Esophagus muscularis mucosa (tissue), 4 donors: ENCODE measurements at places on chromosomes 1 and 21.
A peak's percentile ranks its signal among the peaks of the same experiment; 100 is the strongest.

- peaks cover 57% of the 10 kb centered on the region for H3K27me3 ChIP-seq
- H3K4me3 ChIP-seq = no peak overlapping the region
- H3K4me1 ChIP-seq = peaks cover under 1% of the 10 kb centered on the region
- H3K36me3 ChIP-seq = no peaks in the 10 kb centered on the region
- no peak for DNase-seq
These were observed 34.8 kb upstream of the SLC19A1 start for GRCh38 chr21:45576838-45577737.

DNA sequence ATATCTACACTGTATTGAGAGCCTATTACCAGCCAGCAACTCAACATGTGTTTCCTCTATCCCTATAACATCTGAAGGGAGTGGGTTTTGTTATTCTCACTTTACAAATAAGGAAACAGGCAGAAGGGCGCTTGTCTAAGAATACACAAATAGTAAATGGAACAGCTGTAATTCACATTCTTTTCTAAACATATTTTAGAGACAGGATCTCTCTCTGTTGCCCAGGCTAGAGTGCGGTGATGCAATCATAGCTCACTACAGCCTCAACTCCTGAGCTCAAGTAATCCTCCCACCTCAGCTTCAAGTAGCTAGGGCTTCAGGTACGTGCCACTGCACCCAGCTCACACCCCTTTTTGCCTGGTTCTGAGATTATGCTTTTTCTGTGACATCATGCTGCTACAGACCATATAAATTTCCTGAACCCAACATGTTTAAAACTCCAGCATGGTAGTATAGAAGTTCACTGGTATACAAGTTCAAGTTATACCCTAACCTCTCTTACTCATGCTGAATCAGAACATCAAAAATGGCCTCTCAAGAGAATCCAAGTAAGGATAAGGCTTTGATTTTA is 8.6 kb upstream of the TACSTD2 start:
- H3K4me3 ChIP-seq = no peak overlapping the region
- peaks cover 42% of the 10 kb centered on the region for H3K4me1 ChIP-seq
- no peak for DNase-seq
- H3K27ac ChIP-seq = peak overlapping the region; percentile 71
- no peaks in the 10 kb centered on the region for H3K36me3 ChIP-seq
- H3K27me3 ChIP-seq = no peaks in the 10 kb centered on the region

- no peak overlapping the region for H3K4me3 ChIP-seq
- DNase-seq = no peak
- no peaks in the 10 kb centered on the region for H3K4me1 ChIP-seq
These were observed 471.2 kb upstream of the RUNX1 start for GRCh38 chr21:35520302-35520701.

GRCh38 chr21:31222142-31222541 is 121.9 kb downstream of the TIAM1 start:
- H3K4me1 ChIP-seq = peaks cover 4% of the 10 kb centered on the region
- no peak overlapping the region for H3K4me3 ChIP-seq
- H3K36me3 ChIP-seq = no peaks in the 10 kb centered on the region

DNA sequence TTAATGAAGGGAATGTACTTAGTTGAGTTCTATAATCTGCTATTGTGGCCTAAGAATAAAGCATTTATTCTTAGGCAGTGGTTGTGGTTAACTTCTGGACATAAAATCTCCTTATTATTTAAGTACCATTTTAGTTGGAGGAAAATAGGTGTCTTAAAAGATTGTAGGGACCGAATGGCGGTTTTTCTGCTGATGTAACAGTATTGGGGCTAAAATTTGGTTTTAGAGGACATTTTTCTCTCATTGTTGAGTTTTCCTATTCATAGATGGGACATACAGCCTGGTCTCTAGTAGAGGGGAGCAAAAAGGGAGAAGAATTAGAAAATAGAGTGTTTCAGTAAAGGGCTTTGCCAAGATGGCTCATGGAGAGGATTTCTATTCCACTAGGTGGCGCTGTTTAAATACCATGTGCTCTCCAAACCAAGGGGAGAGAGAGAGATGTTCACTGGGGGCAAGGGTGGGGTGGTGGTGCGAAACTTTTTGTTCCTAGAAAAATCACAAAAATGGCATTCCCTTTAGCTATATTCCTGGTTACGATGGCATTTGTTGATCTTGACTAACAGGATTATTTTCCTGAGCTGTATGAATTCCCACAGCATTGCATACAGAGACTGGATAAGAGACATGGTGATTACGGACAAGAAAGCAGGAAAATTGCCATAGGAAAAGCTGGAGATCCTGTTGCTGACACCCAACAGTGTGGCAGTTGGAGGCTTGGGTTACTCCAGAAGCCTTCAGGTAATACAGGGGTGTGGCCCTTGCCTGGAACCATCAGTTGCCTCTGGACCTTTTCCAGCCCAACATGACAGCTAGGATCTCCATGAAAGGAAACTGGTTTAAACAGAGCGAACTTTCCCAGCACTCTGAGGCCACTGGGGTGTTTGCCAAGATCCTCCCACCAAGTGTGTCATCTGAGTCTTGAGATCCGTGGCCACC is 18.2 kb upstream of the FCGR2A start:
- no peaks in the 10 kb centered on the region for H3K27me3 ChIP-seq
- H3K4me3 ChIP-seq = no peak overlapping the region
- no peak for DNase-seq
- H3K4me1 ChIP-seq = no peaks in the 10 kb centered on the region
- H3K27ac ChIP-seq = no peak overlapping the region

DNA sequence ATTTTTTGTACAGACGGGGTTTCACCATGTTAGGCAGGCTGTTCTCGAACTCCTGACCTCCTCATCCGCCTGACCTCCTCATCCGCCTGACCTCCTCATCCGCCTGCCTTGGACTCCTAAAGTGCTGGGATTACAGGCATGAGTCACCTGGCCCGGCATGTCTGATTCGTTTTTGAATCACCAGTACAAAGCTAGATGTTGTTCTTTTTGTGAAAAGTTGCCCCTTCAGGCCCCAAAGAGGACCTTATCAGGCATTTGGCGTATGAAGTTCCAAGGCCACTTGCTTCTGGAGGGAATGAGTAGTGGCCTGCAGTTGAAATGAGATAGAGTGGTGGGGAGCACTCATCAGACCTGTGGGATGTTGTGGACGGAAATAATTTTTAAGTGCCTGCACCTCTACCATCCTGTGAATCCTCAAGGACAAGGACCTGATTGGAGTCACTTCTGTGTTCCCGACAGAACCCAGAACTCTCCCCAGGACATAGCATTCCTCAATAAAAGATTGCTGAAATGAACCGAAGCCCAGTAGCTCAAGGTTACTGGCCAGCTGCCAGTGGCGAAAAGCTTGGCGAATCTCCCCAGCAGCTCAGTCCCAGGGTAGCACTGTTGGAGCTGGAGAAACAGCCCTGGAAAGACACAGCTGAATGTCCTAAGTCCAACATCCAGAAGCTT is 50.1 kb downstream of the NDUFS5 start:
- no peak for DNase-seq
- peaks cover 24% of the 10 kb centered on the region for H3K4me1 ChIP-seq
- H3K27ac ChIP-seq = peak overlapping the region; percentile 54
- H3K36me3 ChIP-seq = no peaks in the 10 kb centered on the region
- H3K27me3 ChIP-seq = peaks cover 5% of the 10 kb centered on the region

- no peaks in the 10 kb centered on the region for H3K4me1 ChIP-seq
- DNase-seq = no peak
- H3K4me3 ChIP-seq = no peak overlapping the region
- no peaks in the 10 kb centered on the region for H3K27me3 ChIP-seq
These were observed 809.3 kb downstream of the NCAM2 start for GRCh38 chr21:21807598-21807903.

DNA sequence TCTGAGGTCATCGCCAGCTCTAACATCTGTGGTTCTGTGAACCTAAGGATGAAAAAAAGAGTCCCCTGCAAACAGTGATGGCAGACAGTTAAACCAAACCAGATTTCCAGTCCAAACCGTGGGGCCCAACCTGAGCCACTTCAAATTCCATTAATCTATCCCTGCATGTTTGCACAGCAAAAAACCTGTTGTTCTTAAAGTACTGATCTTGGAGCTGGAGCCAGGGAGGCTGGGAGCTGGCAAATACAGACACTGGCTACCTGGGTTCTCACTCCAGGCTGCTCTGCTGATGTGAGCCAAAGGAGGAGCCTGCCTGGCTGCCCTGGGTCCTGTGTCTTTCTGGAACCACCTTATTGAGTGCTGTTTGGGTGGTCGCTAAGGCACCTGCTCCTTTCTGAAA is 16.4 kb downstream of the LDLRAD1 start:
- H3K4me1 ChIP-seq = no peaks in the 10 kb centered on the region
- DNase-seq = peak; percentile 80
- H3K36me3 ChIP-seq = no peaks in the 10 kb centered on the region
- no peaks in the 10 kb centered on the region for H3K27me3 ChIP-seq
- H3K4me3 ChIP-seq = no peak overlapping the region
- no peak overlapping the region for H3K27ac ChIP-seq

DNA sequence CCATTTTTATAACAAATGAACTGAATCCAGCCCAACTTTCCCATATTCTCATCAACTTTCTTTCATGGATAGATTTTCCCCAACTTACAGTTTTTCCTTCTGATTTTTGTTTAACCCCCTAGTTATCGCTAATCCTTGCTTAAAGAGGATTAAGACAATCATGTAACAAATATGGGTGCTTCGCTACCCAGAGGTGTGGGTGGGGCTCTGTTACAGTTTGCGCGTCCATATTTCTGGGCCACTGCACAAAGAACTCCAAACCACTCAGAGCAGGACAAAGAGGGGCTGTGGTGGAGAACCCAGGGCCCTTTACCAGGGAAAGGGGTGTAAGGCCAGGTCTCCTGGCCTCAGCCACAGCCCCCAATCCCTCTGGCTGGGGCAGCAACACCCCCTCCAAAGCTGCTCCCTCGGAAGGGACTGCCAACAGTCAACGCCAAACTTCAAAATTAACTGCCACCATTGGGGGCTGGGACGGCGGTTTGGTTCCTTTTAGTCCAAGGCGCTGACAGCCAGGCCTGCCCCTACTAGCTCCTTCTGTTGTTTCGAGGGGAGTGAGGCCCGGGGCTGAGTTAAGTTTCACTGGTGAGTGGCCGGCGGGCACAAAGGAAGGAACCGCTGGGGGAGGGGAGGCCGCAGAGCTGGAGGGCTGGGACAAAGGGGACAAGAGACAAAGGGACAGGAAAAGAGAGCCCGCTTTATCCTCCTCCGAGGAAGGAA is 27.9 kb downstream of the SSBP3 start:
- no peak for DNase-seq
- peaks cover 67% of the 10 kb centered on the region for H3K4me1 ChIP-seq
- no peak overlapping the region for H3K27ac ChIP-seq

DNA sequence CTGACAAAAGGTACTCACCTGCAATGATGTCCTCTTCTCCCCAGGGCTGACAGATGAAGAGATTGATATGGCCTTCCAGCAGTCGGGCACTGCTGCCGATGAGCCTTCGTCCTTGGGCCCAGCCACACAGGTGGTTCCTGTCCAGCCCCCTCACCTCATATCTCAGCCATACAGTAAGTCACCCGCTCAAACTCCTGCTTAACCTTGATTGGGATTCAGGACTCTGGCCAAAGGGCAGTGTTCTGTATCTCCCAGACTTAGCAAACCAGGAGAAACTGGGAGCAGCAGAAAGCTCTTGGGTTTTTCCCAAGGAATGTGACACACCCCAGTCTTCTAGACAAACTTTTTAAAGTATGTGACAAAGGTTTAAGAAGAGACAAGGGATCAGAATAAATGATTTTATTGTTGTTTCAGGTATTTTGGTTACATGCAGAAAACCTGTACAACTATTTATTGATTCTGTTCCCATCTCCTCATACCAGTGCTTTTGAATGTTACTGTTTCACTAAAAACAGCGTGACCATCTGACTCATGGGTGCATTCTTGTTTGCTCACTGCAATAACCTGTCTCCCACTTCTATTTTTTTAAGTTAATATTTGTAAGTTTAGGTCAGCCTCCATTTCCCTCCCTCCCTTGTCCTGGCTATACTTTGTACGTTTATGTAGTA is 124.6 kb downstream of the PEX14 start:
- no peaks in the 10 kb centered on the region for H3K27me3 ChIP-seq
- no peaks in the 10 kb centered on the region for H3K4me1 ChIP-seq
- no peak overlapping the region for H3K4me3 ChIP-seq
- no peak overlapping the region for H3K27ac ChIP-seq
- no peak for DNase-seq
- H3K36me3 ChIP-seq = no peaks in the 10 kb centered on the region

DNA sequence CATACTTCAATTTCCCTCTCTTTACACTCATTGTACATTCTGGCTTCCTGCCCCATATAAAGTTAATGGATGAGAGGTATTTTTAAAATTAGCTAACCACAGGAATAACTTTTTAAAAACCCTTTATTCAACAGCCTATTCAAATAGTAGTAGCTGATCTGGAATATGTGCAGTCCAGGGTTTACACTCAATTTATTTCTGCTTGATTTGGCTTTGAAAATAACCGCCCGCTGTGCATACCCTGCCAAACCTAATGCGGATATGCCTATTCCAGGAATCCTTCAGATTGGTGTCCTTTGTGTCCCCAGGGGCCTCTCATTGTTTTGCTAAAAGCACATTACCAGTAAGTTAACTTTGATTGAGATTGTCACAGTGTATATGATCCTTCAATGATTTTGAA is 1686.2 kb downstream of the PLA2G4A start:
- H3K27me3 ChIP-seq = no peaks in the 10 kb centered on the region
- H3K36me3 ChIP-seq = no peaks in the 10 kb centered on the region
- H3K27ac ChIP-seq = no peak overlapping the region
- no peak for DNase-seq
- no peak overlapping the region for H3K4me3 ChIP-seq

- no peak for DNase-seq
- H3K4me3 ChIP-seq = no peak overlapping the region
- no peak overlapping the region for H3K27ac ChIP-seq
- H3K27me3 ChIP-seq = no peaks in the 10 kb centered on the region
- no peaks in the 10 kb centered on the region for H3K36me3 ChIP-seq
These were observed 88.1 kb upstream of the HIVEP3 start for GRCh38 chr1:42006836-42007235.

- H3K4me1 ChIP-seq = peaks cover 4% of the 10 kb centered on the region
These were observed 36.3 kb downstream of the PRDM16 start for GRCh38 chr1:3105167-3105863.

GRCh38 chr1:199182186-199182843 is 543.5 kb downstream of the PTPRC start:
- no peak overlapping the region for H3K27ac ChIP-seq
- no peaks in the 10 kb centered on the region for H3K36me3 ChIP-seq
- no peak for DNase-seq

DNA sequence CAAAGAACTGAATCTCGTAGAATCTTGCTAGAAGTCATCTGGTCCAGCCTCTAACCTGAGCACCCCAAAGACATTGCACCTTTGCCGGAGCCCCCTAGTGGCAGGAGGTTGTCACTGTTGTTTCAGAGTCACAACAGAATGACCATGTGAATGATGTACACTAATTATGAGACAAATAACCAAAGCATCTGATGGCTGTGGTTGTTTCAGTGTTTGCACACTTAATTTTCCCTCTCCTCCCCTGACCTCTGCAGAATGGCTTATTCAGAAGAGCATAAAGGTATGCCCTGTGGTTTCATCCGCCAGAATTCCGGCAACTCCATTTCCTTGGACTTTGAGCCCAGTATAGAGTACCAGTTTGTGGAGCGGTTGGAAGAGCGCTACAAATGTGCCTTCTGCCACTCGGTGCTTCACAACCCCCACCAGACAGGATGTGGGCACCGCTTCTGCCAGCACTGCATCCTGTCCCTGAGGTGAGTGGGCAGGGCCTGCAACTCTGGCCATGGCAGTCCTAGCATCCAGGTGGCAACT is 26.4 kb downstream of the TRAF5 start:
- peaks cover 23% of the 10 kb centered on the region for H3K4me1 ChIP-seq
- H3K4me3 ChIP-seq = no peak overlapping the region
- no peak for DNase-seq
- H3K27me3 ChIP-seq = no peaks in the 10 kb centered on the region
